ENCODE measurements at places on chromosomes 2 and 18. TPM values are rescaled to one million over a fixed set of nuclear protein-coding genes. Genes with fewer than 3 reads are reported as not detected.
A peak's percentile ranks its signal among the peaks of the same experiment; 100 is the strongest.

Gene RAMP1
- 164 TPM for polyA plus RNA-seq

- DNase-seq, result no peak
Observed at GRCh38 chr2:233007270-233007669, 5.8 kb downstream of the NGEF start.

Gene EVX2
- not detected for polyA plus RNA-seq

Gene RANBP2
- 15.8 TPM for polyA plus RNA-seq

- DNase-seq, result no peak
Observed at GRCh38 chr2:175156534-175156933, 11.5 kb downstream of the ATF2 start.

- DNase-seq, result no peak
Observed at GRCh38 chr2:101362316-101362715, 25.0 kb downstream of the CREG2 start.

DNA sequence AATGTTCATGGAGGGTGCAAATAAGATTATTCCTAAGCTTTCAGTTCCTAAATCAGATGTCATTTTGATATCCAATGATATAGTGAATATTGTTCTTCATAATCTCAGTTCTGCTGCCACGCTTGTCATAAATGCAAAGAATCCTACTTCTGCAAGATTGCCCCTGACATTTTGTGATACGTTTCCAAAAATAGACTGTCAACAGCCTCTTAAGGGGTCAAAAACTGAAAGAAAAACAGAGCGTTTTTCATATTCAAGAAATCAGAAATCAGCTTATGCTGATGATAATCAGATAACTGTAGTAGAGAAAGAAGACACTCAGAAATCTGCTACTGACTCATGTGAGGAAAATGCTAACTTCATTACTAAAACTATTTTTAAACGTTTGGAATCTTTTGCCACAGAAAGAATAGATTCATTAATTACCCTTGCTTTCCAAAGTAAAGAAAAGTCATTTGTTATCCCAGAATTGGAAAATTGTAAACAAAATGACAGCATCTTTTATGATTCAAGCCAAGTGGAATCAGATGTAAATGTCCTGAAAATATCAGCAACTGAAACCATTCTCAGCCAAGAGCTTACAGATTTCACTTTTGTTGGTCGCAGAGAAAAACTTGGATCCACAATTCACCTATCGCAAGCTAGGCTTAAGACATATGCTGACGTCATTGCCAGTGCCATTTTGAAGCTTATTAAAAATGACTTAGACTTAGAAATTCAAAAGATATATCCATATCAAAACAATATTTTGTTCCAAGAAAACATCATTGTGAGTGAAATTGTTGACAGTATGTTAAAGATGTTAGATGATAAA lies 55.1 kb downstream of the FSIP2 start:
- DNase-seq, result no peak

DNA sequence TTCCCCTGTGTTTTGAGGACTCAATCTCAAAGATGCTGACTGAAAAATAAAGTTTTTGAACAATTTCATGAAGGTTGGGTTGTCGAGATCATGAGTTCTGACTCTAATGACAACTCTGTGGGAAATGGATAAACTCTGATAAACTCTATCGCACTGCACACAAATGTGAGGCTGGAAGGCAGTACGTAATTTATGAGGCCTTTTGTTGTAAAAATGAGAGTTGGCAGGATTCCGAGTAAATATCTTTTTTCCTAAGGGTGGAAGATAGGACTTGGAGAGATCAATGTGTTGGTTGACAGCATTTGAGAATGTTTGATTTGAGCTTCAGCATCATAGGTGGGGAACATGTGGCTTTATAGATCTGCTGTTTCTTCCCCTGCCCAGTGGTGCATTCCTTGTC lies 90.4 kb downstream of the SPTBN1 start:
- no peak for DNase-seq

Gene CLHC1
- 4.4 TPM for polyA plus RNA-seq

DNA sequence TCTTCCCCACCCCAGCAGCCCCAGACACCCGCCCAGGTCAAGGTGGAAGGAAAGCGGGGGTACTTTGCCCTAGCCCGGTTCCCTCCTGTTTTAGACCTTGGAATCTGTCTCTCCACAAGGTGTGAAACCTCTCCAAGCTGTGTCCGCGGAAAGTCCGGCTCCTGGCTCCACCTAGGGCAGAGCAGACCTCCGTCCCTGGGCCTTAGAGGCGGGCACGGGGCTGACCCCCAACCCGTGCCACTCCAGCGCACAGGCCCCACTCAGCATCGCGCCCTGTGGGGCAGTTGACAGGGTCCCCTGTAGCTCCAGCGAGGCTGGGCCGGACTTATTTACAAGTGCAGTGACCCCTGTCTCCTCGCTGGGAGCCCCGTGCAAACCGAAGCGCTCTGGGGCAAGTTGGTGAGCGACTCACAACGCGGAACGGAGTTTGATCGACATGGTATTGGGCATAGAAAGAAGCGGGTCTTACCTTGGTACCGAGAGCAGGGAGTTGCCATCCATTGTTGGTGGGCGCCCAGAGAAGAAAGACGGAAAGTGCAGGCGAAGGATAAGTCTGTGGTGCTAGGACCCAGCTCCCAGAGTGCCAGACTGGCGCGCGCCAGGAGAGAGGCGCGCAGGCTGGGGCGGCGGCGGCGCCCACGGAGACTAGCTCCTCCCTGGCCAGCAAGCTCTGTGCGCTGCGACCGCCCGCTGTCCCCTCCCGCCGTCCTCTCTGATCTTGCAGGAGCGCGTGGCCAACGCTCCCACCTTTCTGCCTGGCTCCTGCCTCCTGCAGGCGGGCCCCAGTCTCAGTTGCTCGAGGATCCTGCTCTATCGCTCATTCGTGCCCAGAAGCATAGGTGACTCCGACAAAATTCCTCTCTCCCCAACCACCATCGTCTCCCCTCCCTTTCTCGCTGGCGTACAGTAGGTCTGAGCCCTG lies at the start of gene SPHKAP:
TSS of gene SPHKAP (minus strand) at position 590 of the 922 bp plus-strand sequence. CDS start at position 501, 89 bp downstream.
- peak; percentile 17 for DNase-seq

DNA sequence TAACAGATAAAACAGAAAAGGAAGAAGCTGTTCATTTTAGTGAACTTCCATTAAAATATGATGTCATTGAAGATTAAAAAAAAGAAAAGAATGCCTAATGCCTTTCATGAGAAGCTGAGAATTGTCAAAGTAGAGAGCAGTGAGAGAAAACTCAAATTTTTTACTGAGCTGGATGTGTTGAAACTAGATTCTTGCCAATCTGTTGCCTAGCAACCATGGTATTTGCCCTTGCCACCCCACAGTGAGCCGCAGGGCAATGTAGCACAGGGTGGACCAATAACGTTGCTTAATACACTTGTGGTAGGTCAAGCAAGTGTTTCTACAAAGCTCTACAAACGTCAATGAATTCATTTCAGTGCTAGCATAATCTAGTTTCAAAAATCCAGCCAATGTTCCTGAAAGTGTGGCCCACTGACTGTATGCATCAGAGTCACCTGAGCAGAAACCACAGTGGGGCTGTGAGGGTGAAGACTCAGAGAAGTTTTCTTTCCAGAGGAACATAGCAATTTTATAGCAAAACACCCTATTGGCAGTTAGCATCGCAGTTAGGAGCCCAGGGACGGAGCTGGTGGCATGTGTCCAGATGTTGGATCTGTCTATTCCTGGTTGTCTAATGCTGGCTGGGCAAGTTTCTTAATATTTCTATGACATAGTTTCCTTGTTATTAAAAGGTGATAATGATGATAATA lies 132.2 kb downstream of the DOCK10 start:
- DNase-seq, result peak; percentile 57

DNA sequence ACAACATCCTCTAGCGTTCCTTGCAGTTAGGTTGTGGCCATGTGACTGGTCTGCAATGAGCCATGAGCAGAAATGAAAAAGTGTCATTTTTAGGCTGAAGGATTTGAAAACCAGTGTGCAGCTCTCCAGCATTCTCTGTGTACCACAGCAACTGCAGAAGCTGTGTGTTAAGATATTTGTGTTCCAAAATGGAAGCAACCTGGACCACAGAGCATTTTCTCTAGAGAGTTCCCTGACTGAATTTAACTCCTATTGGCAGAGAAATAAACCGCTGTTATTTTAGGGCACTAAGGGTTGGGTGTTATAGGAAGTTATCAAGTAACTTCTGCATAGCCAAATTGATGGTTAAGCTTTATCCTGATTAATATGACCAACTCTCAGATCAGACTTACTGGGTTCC lies 257.2 kb upstream of the THUMPD2 start:
- no peak for DNase-seq

Gene PSMD1
- polyA plus RNA-seq, result 35.6 TPM

Gene CNTNAP5
- not detected for polyA plus RNA-seq

GRCh38 chr2:71506222-71507153 lies 53.1 kb downstream of the DYSF start:
- DNase-seq, result no peak

Gene LIMS4
- 2.2 TPM for polyA plus RNA-seq

Gene EMILIN1
- 30.0 TPM for polyA plus RNA-seq

- no peak for DNase-seq
Observed at GRCh38 chr2:83109284-83109683, 1349.8 kb downstream of the SUCLG1 start.

DNA sequence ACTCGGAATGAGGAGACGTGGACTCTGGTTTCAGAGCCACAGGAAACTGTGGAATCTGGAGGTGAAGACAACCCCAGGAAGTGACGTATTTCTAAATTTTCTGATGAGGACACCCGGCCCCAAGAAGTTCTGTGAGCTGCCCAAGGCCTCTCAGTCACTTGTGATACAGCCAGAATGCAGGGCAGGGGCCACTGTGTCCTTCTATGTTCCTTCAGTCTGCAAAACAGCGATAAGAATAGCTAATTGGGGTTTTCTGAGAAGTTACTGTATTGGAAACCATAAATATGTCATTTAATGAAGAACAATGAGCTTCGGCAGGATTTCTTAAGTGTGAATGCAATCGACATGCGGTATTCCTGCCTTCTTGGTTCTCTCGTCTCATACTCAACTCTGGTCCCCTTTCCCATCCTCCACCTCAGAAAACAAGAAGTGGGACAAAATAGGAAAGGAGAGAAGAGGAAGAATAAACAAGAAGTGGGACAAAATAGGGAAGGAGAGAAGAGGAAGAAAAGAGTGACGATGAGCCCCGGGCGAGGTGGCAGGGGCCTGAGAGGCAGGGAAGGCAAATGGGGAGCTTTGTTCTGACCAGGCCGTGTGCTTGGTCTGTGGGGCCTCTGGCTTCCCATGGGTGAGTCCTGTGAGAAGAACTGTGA lies 282.0 kb upstream of the REV1 start:
- peak; percentile 23 for DNase-seq

DNA sequence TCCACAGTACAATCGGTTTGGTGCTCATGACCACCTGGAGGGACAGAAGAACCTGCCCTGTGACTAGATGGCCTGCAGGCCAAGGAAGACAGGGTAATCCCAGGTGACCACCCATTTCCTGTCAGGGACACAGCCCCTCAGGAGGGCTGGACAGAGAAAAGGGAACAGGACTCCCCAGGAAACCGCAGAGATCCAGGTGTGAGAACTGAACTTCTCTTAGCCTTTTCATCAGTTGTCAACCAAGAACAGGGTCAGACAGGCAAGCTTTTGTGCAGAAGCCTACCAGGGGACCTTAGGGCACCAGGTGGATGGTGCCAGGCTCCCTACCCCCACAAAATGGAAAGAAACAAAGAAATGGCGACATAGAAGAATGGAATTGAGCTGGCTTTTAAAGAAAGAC lies 132.3 kb downstream of the HDAC4 start:
- DNase-seq, result no peak

Gene TMEM178A
- polyA plus RNA-seq, result 5.7 TPM

GRCh38 chr2:213411582-213412289 lies 127.5 kb downstream of the SPAG16 start:
- no peak for DNase-seq

Measured in right cardiac atrium (tissue), 5 donors.